HT1080 (cell line): ENCODE measurements at places on chromosomes 5 and 9. TPM values are rescaled to one million over a fixed set of nuclear protein-coding genes. Genes with fewer than 3 reads are reported as not detected.
A peak's percentile ranks its signal among the peaks of the same experiment; 100 is the strongest.

Gene ST6GALNAC6
- 37.4 and 38.9 TPM in 2 replicates for total RNA-seq

- peak; percentile 91 for DNase-seq
Measured at GRCh38 chr5:5350101-5350500, 72.4 kb upstream of the ICE1 start.

- peak; percentile 55 for DNase-seq
Measured at GRCh38 chr5:96655506-96655905, 6.7 kb upstream of the CAST start.

- no peak for DNase-seq
Measured at GRCh38 chr5:41176952-41177351, 36.4 kb downstream of the C6 start.

DNA sequence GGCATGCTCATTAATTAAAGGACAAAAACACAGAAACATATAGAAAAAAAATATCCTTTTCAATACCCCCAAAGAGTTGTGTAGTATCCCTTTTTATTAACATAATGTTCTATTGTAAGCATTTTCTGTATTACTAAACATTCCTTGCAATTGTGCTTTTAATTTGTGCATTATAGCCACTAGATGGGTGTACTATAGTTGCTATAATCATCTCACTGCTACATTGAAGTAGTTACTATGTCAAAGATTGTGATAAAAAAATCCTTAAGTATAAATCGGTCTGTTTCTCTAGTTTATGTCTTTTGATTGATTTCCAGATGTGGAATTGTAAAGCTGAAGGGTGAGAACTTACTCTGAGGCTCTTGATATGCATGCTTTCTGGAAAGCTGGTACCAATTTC, 21.4 kb downstream of the FREM1 start:
- DNase-seq, result no peak

DNA sequence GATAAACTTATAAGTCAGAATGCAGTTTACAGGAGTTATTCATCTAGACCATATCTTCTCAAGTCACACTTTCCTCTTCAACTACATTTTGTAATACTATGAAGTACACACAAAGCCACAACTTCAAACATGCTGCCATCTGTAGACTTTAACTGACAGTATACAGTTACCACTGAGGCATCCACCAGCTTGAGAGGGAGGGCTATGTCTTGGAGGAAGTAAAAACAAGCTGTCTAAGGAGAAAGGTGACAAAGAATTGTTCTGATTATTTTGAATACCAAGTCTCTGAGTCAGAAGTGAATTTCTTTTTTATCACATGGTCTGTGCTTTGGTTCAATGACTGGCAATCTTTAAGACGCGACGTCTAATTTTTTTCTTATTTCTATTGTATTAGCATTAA, 97.6 kb upstream of the CDH10 start:
- DNase-seq, result peak; percentile 38

- DNase-seq, result peak; percentile 57
Measured at GRCh38 chr9:22416692-22417060, 29.9 kb upstream of the DMRTA1 start.
